ENCODE measurements at places on chromosomes 1 and 21.

GRCh38 chr1:93331412-93331811 is 14.3 kb upstream of the DR1 start:
- no peak for DNase-seq

DNA sequence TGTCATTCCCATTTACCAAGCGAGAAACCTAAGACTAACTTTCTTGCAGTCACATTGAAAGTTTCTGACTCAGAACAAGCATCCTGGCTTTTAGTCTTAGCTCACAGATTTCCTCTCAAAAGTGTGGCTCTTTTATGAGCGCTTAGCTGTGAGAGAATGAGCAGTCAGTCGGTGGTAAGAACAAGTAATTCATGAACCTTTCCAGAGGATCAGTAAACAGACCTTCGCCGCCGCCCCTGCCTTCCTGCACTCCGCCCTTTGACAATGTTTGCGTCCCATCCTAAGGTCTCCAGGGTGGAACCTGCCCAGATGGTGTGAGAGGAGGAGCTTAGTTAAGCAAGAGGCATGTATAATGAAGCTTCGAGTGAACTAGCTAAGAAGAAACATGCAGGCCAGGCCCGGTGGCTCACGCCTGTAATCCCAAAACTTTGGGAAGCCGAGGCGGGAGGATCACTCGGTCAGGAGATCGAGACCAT is 142.4 kb downstream of the GLUL start:
- DNase-seq: no peak

DNA sequence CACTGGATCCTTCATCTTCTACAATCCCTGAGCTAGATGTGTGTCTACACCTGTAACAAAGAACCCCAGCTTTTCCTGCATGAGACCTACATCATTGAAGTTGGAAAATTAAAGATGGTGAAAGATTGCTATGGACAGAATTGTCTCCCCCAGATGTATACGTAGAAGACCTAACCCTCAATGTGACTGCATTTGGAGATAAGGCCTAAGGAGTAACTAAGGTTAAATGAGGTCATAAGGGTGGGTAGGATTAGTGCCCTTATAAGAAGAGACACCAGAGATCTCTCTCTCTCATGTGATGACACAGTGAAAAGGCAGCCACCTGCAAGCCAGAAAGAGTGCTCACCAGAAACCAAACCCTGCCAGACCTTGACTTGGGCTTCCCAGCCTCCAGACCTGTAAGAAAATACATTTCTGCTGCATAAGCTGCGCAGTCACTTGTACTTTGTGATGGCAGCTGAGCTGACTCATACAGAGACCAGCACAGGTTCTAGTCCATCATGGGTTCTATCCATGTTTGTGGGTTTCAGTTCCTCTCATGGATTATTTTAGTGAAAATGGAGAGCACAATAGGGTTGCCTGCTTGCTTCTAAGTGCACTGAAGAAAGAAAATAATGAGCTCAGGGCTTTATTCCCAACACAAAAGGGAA is 180.8 kb downstream of the TPR start:
- no peak for DNase-seq

DNA sequence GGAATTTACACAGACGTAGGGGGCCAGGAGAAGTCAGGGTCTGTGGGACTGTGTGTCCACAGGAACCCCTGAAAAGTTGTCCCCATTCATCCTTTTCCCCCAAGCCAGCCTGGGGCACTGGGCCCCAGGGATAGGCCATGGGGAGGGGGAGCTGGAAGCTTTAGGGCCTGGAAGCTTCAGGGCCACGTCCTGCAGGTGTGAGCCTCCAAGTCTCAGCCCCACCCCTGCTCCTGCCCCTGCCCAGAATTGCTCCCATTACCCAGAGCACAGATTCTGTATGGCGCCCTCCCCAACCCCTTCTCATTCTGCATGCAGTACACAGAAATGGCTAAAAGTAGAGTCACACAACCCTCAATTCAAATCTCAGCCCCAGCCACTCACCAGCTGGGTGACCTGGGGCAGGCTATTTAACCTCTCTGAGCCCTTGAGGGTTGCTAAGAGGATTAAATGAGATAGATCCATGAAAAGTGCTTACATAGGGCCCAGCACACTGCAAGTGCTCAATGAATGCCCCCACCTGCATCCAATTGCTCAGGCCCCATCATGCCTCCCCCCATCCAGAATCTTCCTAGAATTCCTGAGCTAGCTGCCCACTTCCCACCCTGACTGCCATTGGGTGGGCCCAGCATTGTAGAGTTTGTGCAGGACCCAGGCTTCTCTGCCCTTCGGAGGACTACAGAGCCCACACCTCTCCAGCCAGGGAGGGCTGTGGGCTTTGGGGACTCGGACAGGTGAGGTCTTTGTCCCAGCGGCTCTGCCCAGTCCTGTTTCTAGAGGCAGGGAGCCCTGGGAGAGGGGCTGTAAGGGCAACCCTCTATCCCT is 6.5 kb downstream of the RAP1GAP start:
- peak; percentile 15 for DNase-seq

- no peak for DNase-seq
Measured at GRCh38 chr1:78292361-78292760, 198.4 kb upstream of the PTGFR start.

DNA sequence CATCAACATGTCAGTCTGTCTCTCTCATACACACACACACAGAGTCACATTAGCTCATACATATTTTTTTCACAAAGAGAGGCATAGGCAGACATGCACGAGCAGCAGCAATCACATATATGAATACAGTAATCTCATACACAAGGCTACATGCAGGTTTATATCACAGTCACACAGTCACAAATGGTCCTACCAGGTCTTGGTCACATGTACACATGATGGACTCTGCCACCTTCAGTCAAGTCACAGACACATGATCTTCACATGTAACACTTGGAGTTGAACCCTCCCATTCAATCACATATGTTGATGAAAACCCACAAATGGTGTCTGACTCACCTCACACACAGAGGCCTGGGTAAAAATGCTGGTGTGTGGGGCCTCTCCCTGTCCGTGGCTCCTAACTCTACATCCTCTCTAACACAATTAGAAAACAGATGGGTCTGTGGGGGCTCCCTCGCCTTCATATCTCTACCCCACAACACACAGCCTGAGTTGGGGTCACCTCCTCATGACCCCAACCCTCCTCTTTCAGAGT is 27.9 kb downstream of the RIMS3 start:
- no peak for DNase-seq

- DNase-seq: no peak
Measured at GRCh38 chr1:241730031-241730430, 78.0 kb downstream of the WDR64 start.

DNA sequence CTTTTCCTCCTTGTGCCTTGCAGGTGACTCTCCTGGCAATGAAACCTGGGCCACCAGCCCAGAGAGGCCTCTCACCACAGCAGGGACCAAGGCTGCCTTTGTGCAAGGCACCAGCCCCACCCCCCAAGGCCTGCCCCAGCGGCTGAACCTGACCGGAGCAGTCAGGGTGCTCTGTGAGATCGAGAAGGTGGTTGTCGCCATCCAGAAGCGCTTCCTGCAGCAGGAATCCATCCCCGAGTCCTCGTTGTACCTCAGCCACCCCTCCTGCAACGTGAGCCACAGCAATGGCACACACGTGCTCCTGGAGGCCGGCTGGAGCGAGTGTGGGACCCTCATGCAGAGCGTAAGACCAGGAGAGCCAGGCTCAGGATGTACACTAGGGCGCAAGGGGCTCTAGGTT is 51.7 kb downstream of the UMODL1 start:
- no peak for DNase-seq

GRCh38 chr21:43375006-43375836 is 51.7 kb downstream of the SIK1 start:
- DNase-seq: no peak

- DNase-seq: no peak
Measured at GRCh38 chr1:52476943-52477342, 72.5 kb downstream of the PRPF38A start.

- no peak for DNase-seq
Measured at GRCh38 chr1:167618789-167619188, 11.2 kb upstream of the RCSD1 start.

DNA sequence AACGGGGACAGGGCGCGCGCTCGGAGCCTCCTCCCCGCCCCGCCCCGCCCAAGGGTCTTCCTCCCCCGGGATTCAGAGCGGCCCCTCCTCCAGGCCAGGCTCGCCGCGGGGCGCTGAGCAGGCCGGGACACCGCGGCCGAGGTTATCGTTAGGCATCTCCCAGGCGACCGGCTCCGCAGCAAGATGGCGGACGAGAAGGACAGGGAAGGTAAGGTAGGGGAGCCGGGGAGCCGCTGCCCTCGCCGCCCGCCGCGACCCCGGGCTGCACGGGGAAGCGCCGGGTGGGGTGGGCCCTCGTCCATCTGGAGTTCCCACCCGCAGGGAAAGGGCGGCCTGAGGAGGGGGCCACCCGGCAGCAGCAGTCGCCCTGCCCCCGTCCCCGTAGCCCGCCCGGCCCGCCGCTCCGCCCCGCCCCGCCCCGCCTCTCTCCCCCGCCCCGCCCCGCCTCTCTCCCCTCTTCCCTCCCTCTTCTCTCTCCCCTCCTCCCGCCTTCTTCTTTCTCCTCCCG is 105.9 kb upstream of the HNRNPU start:
- peak; percentile 76 for DNase-seq

GRCh38 chr21:39094087-39094780 is 89.0 kb downstream of the PSMG1 start:
- no peak for DNase-seq

GRCh38 chr1:174768516-174768915 is 231.2 kb upstream of the CACYBP start:
- no peak for DNase-seq
